Cardiac septum (tissue), 1 donor: ENCODE measurements at places on chromosomes 1 and 21.

DNA sequence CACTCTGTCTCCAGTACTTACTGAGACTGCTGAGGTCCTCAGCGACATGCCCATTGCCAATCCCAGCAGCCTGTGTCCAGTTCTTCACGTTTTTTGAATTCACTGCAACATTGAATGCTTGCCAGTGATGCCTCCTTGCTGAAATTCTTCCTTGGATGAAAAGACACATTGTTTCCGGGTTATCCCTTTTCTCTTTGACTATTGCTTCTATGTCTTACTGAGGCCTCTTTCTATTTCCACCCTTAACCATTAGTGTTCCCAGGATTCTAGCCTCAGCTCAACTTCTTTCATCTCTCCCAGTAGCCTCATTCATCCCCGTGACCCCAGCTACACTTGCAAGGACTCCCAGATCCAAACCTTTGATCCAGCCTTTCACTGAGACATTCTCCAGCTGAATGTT is 46.5 kb upstream of the KIF26B start:
- peak; percentile 29 for DNase-seq

DNA sequence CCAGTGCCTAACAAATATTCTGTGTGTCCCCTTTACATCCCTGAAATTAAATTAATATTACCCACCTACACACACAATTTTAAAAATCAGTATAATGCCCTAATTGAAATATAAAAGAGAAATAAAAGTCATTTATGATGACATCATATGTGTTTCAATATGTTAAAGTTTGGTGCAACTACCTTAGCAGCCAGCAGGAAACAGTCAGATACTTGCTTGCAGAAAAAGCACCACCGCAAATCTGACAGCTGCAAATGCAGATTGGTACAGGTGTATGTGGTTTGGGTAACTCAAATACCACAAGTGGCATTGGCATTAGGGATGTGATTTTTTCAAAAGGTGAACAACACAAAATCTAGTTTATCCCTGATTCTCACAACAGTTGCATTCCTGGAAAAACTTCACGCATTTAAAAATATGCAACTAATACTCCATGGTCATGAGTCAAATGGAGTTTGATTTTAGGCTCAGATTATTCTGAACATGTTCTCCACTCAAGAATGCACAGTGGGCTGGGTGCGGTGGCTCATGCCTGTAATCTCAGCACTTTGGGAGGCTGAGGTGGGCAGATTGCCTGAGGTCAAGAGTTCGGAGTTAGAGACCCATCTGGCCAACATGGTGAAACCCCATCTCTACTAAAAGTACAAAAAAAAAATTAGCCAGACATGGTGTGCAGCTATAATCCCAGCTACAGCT is 106.3 kb downstream of the EDEM3 start:
- no peak for DNase-seq

GRCh38 chr1:102593276-102593675 is 515.0 kb downstream of the COL11A1 start:
- no peak for DNase-seq

DNA sequence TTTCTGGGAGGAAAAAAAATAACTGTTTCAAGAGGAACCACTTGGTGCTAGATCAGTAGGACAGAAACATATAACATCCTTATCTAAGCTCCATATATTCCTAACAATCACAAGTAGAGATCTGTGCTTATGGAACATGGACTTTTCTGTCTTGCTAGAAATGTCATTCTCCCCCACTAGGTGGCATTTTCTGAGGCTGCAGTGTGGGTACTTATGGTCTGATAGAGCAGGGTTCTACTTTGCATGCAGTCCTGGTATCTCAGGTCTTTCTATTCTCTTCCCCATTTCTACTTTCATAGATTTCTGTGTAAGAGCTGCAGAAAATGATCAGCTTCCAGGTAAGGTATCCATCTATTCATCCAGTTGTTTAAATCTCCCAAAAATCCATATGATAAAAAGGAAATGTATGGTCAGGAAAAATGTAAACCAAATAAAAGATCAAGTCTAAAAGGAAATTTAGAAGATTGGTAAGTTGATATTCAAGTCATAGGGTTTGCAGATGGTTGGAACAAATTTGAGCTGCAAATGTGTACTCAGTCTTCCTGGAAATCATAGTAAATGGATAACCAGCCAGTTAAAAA is 1.5 kb downstream of the ZNF684 start:
- DNase-seq: no peak

DNA sequence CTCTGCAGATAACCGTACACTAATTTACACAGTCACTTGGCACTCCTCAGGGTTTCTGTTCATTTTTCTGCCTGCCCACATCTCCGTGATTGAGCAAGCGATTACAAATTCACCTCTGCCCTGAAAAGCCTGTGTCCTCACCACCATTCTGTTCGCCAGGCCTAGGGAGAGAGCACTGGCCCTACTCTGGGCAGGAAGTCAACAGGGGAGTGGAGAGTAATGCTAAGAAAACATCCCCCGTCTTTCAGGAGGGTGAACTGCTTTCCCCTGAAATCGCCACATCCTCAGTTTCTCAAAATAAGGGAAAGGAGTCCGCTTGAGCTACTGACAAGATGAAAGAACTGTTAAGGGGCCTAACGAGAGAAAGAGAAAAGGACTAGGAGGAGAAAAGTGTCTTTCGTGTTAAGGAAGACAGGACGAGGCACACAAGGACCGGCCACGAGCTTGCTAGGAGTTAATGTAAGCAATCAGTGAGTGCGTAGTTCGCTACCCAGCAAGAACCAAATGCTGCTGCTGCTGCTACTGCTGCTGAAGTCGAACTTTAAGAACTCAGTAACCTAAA is 632 bp downstream of the PEX19 start:
- no peak for DNase-seq

DNA sequence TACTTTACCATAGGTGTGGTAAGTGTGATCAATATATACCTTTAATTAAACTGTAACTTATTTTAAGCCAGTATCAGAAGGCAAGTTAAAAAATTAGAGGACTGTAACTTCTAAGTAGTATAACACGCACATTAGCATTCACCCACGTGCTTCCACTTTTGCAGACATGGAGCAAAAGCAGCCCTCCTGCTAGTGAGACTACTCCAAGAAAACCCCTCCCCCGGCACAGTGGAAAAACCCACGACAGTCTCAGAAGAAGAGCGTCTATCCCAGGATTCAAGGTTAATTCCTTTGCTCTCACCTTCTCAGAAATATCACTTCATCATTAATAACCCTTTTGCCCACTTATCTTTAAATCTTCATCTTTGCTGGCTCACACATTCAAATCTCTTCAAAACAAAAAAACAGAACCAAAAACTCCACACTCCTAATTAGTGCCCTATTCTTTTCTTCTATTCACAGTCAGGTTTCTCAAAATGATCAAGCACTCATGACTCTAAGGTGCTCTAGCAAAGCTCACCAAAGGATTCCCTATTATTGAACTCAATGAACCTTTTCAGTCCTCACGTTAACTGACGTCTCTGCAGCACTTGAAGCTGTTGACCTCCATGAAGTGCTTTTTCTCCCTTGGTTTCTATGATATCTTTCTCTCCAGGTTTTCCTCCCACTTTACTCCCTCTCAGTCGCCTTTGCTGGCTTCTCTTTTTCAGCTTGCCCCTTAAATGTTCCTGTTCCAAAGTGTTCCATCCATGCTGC is 213.5 kb downstream of the SMYD3 start:
- no peak for DNase-seq

DNA sequence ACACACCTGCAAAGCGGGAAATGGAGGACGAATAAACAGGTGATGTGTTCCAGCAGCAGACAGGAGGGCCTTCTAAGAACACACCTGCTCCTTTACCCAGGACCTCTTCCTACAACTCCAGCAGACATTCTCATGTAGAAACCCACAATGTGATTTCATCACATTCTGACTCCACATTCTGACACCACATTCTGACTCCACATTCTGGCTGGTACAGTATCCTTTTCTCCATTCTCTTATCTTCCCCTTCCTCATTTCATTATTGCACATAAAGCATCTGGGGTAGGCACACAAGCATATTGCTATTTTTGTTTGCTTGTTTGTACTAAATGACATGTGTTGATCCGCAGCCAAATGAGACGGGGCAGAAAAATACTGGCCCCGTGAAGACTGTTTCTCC is 3.6 kb upstream of the ZNF124 start:
- DNase-seq: no peak

DNA sequence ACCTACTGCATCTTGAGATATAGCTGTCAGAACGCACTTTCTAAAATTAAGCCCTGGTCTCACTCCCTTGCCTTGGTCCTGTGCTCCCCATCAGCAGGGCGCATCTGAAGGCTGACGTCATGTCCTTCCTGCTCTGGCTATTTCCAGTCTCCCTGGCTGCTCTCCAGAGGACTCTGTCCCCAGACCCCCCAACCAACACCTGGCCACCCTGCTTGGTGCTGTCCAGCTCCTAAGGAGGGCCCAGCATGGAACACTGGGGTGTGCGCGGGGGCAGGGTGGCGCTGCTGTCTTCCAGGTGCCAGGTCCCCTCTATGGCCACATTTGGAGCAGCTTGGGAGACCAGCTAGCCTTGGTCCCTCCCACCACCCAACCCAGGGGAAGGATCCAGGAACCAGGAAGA is 8.3 kb downstream of the TNNT2 start:
- no peak for DNase-seq

DNA sequence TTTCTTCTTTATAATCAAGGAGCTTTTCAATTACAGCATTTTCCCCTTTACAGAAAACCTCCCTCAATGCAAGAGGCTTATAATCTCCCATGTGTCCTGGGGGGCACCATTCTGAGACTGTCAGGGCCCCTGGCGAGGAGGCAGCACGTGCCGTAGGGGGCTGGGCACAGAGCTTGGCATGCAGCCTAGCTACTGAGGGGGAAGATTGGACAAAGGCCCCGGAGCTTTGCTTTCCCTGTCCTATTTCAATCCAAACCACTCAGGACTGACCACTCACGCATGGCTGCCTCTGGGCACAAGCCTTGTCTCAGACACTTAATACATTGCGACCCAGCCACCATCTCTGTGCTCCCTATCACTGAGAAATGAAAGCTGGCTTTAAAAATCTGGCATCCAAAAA is 2.8 kb upstream of the RAP1GAP start:
- no peak for DNase-seq

DNA sequence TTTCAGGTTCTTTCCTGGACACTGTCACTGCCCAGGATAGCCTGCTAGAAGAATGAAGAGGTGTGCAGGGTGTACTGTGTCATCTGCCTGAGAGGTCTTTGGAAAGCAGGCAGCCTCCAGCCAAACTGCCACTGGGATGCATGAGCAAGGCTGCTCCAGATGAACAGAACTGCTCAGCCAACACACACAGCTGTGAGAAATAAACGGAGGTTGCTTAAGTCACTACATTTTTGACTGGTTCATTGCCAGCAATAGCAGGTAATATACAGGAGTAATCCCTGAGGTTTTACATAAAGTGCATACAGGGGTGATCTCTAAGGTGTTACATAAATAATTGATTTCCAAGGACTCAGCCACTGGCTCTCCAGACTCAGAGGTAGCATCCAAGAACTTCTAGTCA is 516.9 kb downstream of the BRINP3 start:
- no peak for DNase-seq

- no peak for DNase-seq
Observed at GRCh38 chr1:220203816-220204215, 68.4 kb downstream of the RAB3GAP2 start.

GRCh38 chr21:23579573-23579972 is 2027.7 kb downstream of the MRPL39 start:
- DNase-seq: no peak

- no peak for DNase-seq
Observed at GRCh38 chr1:44903011-44903680, 60.1 kb upstream of the PTCH2 start.

DNA sequence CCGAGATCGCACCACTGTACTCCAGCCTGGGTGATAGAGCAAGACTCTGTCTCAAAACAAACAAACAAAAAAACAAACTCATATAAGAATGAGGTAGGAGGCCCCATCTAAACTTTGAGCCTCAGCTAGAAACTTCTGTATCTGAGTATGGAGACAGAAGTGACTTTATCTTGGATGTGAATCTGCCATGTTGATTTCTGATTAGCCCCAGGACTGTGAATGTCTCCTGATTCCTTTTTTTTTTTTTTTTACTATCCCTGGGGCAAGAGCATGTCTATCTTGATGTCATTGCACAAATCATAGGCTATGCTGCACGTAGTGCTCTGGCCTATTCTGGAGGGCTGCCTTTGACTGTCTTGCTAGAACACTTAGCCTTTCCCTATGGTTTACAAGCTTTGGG is 211.0 kb downstream of the PTPRU start:
- DNase-seq: no peak

DNA sequence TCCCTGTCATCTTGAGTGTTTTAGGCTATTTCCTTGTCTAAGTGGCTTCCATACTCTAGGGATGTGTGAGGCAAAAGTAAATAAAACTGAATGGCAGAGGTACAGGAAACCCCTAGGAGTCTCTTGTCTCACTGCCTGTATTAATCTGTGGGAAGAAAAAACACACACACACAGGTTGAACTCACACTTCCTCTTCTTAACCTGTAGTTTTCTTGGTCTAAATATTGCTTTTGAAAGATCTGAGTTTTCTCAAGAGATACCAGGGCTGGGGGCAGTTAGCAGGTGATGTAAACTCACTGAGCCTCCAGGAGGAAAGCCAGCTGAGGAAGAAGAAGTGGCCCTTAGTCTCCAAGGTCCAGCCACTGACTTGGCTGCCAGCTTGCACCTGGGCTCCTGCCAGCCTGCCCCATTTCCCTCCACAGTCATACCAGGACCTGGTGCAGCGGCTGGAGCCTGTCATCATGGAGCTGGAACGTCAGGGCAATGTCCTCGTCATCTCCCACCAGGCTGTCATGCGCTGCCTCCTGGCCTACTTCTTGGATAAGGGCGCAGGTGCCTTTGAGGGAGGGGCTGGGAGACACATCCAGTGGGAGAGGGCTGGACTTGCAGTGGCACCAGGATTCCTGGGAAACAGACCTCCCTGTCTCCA is 16.9 kb downstream of the PFKFB2 start:
- DNase-seq: peak; percentile 81

- no peak for DNase-seq
Observed at GRCh38 chr1:154406572-154406879, 1.4 kb downstream of the IL6R start.

GRCh38 chr1:180540697-180541594 is 17.8 kb upstream of the OVAAL start:
- DNase-seq: no peak

- DNase-seq: no peak
Observed at GRCh38 chr21:29052224-29052623, 21.2 kb downstream of the CCT8 start.

GRCh38 chr1:96721053-96721415 is 550 bp upstream of the PTBP2 start:
- DNase-seq: no peak

- DNase-seq: no peak
Observed at GRCh38 chr1:67285780-67286488, 21.7 kb upstream of the IL12RB2 start.

DNA sequence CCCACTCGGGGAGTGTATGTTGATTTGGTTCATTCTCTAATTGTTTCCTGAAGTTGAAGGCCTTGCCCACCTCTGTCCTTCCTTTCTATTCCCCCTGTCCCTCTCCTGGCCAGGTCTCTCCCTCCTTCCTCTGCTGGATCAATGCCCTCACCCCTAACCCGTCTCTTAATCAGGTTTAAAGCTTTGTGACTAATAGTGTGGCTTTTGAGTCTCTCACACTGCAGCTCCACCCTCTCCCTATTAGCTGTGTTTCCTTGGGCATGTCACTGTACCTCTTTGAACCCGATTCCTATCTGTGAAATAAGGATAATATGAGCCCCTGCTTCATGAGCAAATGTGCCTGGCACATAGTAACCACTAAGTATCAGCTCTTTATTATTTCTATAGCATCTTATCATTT is 20.5 kb downstream of the AHDC1 start:
- no peak for DNase-seq
